ENCODE measurements at places on chromosomes 2 and 18.

DNA sequence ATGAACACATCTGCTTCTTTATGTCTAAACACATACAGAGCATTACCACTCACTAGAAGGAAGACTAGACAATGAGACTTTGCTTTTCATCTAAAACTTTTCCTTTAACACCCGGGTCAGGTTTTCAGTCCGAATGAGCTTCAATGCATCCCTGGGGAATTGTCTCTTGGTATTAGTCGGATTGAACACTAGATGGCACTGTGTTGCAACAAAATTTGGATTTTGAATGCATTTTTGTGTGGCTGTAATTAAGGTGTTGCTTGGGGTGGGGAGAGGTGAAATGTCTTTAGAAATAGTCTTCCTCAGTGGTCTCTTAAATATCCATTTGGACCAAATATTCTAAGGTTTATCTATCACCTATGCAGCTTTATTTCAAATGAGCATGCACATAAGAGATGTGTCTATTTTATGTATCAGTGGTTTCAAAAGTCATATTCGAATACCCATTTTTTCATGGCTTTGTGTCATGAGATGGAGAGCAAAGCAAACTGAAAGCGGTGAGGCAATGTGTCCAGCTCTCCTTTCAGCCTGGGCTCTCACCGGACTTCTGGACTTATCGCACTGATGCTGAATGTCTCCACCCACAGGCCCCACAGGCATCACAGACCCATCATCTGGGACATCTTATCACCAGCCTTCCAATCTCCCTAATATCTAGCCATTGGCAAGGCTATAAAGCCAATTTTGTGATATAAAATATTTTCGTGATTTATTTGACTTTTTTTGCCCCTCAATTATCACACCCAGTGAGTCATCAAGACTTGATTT lies 510.3 kb downstream of the RNF144A start:
- peak; percentile 30 for DNase-seq

GRCh38 chr2:182666674-182667314 lies 49.3 kb upstream of the DNAJC10 start:
- DNase-seq = no peak

- no peak for DNase-seq
These were observed 12.6 kb downstream of the ZBTB7C start for GRCh38 chr18:48396561-48396960.

GRCh38 chr2:168849610-168850009 lies 40.6 kb downstream of the SPC25 start:
- no peak for DNase-seq

DNA sequence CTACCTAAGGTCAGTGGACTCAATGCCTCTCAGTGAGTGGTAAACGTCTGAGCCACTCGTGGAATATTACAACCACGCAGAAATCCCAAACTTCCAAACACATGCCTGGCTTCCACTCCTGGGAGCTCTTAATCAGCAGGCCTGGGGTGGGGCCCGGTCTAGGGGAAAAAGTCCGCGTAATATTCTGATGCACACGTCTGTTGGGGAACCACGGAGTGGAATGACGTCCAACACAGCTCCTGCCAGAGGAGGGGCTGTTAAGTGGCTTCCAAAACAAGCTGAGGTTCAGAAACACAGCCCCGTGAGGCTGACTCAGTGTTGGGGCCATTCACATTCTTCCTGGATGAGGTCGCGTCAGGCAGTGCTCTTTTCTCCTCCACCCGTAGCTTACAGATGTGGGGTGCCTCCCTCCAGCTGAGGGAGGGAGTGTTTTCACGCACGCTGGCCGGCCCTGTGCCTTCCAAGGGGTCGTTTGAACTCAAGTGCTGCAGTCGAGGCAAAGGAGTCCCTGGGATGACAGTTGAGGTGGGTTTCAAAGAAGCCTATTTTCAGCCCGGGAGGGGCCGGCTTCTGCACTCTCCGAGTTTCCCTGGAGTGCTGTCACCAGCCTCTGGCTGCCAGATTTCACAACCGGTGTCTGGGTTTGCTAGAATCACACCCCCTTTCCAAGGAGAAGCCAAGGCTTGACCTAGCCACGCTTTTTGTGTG lies 73.1 kb downstream of the ACKR3 start:
- DNase-seq = peak; percentile 94

GRCh38 chr2:39506215-39506614 lies 69.1 kb upstream of the MAP4K3 start:
- DNase-seq = peak; percentile 14
